Activated T-helper 1 cell treated with anti-CD3 and anti-CD28 coated beads, Interleukin-12 subunit alpha, Interleukin-12 subunit beta, Interleukin-2, Interleukin-4 antibody, amounts not matched to agents 30 ng/mL and 10 ng/mL and 1 ng/mL, durations not matched to agents 14 hours and 24 hours and 36 hours (primary cell): ENCODE measurements at places on chromosomes 6 and 20. TPM values are rescaled to one million over a fixed set of nuclear protein-coding genes. Genes with fewer than 3 reads are reported as not detected.

The RAET1G gene
- 0.18 TPM in 1 of 2 replicates, not detected in the other for total RNA-seq

The OR5V1 gene
- total RNA-seq = not detected in 2 replicates

The ATRN gene
- total RNA-seq = 10.9 and 11.9 TPM in 2 replicates

The SLC35D3 gene
- total RNA-seq = not detected in 2 replicates

The OR2H2 gene
- not detected in 2 replicates for total RNA-seq

The SLC52A3 gene
- not detected in 2 replicates for total RNA-seq

The FAM83B gene
- not detected in 2 replicates for total RNA-seq

The PLA2G7 gene
- total RNA-seq = not detected in 2 replicates

DNA sequence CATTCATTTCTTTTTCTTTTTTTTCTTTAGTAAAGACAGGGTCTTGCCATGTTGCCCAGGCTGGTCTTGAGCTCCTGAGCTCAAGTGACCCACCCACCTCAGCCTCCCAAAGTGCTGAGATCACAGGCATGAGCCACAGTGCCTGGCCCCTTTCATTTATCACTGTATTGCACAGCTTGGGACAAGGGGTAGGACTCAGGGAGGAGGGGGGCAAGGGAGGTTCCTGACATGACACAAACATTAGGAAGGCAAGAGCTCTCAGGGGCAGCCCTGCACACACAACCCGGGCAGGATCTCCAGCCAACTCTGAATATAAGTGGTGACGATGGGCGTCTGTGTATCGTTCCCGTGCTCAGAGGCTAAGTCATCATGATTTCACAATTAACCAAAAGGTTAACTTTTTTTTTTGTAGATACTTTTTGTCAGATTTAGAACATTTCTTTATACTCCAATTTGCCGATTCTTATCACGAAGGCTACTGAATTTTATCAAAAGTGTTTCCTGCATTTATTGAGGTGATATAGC, 19.9 kb downstream of the SLC2A4RG start:
- no peak for DNase-seq

- no peak for DNase-seq
Measured at GRCh38 chr6:154878871-154879491, 116.1 kb upstream of the TIAM2 start.

- DNase-seq = no peak
Measured at GRCh38 chr6:158707821-158708195, 58.0 kb downstream of the SYTL3 start.

DNA sequence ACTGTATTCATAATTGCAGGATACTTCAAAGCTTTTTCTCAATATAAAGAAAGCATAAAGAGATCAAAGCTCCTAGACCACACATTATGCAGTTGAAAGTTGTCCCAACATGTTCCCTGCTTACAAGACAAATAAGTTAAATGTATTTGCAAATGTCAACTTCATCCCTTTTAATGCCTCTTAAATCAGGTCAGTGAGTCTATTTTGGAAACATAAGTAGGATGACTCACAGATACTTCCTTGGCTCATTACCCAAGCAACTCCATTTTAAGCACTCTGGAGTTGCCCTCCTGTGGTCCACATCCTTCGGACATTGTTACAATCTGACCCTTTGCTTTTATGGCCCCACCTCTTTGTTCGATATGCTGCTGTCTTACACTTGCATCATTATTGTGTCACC, 162.0 kb downstream of the FAXC start:
- no peak for DNase-seq

GRCh38 chr20:43583982-43584432, 6.7 kb upstream of the IFT52 start:
- DNase-seq = no peak

DNA sequence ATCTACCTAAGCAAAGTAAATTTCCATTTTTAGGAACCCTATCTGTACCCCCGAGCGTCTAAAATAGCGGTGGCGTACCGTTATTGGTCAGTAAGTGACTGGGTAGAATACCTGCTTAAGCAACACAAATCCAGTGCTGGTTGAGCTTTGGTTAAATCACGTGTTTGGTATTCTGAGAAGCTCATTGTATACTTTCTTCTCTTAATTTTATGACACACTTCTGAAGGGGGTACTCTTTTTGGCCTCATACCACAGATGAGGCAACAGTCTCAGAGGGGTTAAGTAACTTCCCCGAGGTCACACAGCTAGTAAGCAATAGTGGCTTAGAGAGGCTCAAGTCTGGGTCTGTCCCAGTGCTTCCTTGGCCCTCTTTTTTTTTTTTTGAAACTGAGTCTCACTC, 151.2 kb downstream of the TFAP2C start:
- DNase-seq = no peak

DNA sequence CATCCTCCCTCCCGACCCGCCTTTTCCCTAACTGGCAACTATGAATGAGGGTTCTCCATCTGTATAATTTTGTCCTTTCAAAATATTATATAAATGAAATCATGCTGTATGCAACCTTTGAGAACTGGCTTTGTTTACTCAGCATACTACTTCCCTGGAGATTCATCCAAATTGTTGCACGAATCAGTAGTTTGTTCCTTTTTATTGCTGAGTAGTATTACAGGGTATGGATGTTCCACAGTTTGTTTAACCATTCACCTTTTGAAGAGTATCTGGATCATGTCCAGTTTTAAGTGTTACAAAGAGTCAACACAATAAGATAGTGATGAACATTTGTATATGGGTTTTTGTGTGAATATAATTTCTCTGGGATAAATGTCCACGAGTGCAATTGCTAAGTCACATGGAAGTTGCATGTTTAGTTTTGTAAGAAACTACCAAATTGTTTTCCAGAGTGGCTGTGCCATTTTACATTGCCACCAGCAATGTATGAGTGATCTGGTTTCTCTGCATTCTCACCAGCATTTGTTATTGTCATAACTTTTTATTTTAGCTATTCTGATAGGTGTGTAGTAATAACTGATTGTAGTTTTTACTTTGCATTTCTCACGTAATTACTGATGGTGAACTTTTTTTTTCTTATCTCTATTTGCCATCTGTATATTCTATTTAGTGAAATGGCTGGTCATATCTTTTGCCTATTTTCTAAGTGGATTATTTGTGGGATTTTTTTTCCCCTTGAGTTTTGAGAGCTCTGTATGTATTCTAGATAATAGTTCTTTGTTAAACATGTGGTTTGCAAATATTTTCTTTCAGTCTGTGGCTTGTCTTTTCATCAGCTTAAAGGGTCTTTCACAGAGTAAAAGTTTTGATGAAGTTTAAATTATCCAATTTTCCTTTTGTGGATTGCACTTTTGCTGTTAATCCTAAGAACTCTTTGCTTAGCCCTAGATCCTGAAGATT, 14.4 kb upstream of the RNF24 start:
- DNase-seq = no peak

GRCh38 chr20:17343091-17343490, 116.3 kb downstream of the PCSK2 start:
- DNase-seq = no peak

DNA sequence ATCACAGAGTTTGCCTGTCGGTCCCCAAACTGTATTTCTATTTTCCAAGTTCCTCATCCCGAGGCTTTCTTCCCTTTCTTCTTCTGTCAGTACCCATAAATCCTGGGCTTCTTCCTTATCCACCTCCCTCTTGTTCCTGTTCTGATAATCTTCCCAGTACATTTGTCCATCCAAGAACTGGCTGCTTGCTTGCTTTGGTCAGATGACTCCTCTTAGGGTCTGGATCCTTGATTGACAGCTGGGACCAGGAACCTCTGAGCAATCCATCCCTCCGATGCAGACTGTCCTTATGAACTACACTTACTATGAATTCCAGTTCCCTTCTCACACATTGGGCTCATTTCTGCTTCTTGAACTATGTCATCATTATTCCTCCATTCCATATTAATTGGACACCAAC, 275.3 kb upstream of the CITED2 start:
- DNase-seq = no peak

- DNase-seq = no peak
Measured at GRCh38 chr6:54878718-54879117, 32.1 kb downstream of the FAM83B start.

GRCh38 chr6:84815896-84816735, 51.7 kb upstream of the TBX18 start:
- no peak for DNase-seq

DNA sequence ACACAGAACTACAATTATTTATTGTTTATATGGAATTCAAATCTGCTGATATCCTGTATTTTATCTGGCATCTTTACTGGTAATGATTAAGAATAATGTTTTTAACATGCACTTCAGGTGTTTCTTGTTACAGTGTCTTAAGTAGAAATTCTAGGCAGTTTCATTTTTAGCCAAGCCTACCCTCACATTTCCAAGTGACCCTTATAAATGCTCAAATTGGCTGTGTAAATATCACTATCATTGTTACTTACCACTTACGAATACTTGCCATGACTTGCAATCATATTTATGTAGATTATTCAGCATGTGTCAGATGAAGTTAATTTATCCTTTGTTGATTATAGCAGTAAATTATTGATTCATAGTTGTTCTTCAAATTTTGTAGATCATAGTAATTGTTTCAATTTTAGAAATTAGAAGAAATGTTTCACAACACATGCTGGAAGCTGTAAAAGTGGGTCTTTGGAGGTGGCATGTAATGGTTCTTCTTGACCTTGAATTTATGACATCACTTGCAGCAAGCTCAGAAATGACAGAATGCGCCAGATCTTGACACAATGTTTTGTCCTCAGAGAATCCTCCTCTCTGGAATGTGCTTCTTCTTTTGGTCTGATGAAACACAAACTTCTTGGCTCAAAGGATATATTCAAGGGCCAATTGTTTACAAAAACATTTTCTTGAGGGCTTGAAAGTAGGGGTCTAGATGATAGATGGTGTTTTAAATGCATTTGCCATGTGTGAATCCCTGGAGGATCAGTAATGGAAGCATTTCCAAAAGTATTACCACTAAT, 471.8 kb downstream of the COL12A1 start:
- DNase-seq = no peak

GRCh38 chr6:87366899-87367298, 22.3 kb downstream of the C6orf163 start:
- no peak for DNase-seq

- no peak for DNase-seq
Measured at GRCh38 chr6:88561954-88562315, 395.8 kb upstream of the CNR1 start.

- DNase-seq = no peak
Measured at GRCh38 chr20:42688576-42688975, 501.1 kb downstream of the PTPRT start.
